Aorta (tissue), 5 donors: ENCODE measurements at places on chromosomes 2 and 18. TPM values are rescaled to one million over a fixed set of nuclear protein-coding genes. Genes with fewer than 3 reads are reported as not detected.

DNA sequence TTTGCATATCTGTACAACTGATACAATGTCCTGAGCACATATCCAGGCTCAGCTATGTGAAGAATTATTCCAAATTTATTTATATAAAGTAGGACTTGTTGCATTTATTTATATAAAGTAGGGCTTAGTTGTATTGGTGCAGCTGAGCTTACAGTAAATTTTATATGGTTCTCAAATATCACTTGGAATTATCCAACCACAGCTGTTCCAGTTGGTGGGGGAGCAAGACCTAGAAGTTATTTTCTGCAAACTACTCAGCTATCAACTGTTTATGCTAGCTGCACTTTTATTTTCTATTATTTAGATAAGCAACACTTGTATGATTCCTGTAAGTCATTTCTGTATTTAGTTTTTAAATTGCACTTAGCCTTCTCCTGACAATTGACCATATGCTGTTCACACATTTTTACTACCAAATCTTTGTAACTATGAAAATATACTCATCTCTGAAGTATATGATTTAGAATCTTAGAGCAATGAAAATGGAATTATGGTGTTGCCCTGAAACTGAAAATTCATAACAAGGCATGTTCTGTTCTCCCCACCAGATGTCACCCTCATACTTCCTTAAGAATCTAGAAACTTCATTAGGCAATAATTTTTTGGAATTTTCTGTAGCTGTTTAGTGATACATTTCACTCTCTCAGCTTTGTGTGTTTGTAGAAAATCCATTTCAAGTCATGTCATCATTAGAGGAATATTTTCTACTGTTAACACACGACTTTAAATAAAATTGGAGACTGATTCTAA, 157.0 kb upstream of the CBLN2 start:
- no peaks in the 10 kb centered on the region for H3K4me1 ChIP-seq
- no peak overlapping the region for H3K4me3 ChIP-seq
- DNase-seq, result no peak
- H3K27ac ChIP-seq, result no peak overlapping the region
- no peaks in the 10 kb centered on the region for H3K36me3 ChIP-seq
- H3K27me3 ChIP-seq, result no peaks in the 10 kb centered on the region

GRCh38 chr18:36309436-36310391, 12.2 kb downstream of the FHOD3 start:
- H3K4me3 ChIP-seq, result no peak overlapping the region
- H3K36me3 ChIP-seq, result no peaks in the 10 kb centered on the region
- no peak overlapping the region for H3K27ac ChIP-seq
- no peaks in the 10 kb centered on the region for H3K27me3 ChIP-seq

- no peaks in the 10 kb centered on the region for H3K27me3 ChIP-seq
- H3K36me3 ChIP-seq, result no peaks in the 10 kb centered on the region
- H3K27ac ChIP-seq, result no peak overlapping the region
- H3K4me3 ChIP-seq, result no peak overlapping the region
Observed at GRCh38 chr2:101706819-101707177, 9.3 kb downstream of the MAP4K4 start.

- H3K27me3 ChIP-seq, result no peaks in the 10 kb centered on the region
- no peaks in the 10 kb centered on the region for H3K4me1 ChIP-seq
- no peak overlapping the region for H3K27ac ChIP-seq
- no peaks in the 10 kb centered on the region for H3K36me3 ChIP-seq
- no peak overlapping the region for H3K4me3 ChIP-seq
Observed at GRCh38 chr18:54888933-54889332, 60.7 kb downstream of the RAB27B start.

GRCh38 chr2:19046986-19047780, 311.2 kb downstream of the OSR1 start:
- H3K4me1 ChIP-seq, result peaks cover 6% of the 10 kb centered on the region
- H3K27me3 ChIP-seq, result no peaks in the 10 kb centered on the region
- no peak for DNase-seq

- no peaks in the 10 kb centered on the region for H3K27me3 ChIP-seq
- H3K27ac ChIP-seq, result no peak overlapping the region
- no peaks in the 10 kb centered on the region for H3K4me1 ChIP-seq
- no peak overlapping the region for H3K4me3 ChIP-seq
- no peaks in the 10 kb centered on the region for H3K36me3 ChIP-seq
Observed at GRCh38 chr2:207362716-207363115, 167.0 kb upstream of the CREB1 start.

- no peak overlapping the region for H3K27ac ChIP-seq
- no peak for DNase-seq
- no peaks in the 10 kb centered on the region for H3K27me3 ChIP-seq
- H3K36me3 ChIP-seq, result no peaks in the 10 kb centered on the region
Observed at GRCh38 chr2:180360283-180360618, 353.2 kb upstream of the CWC22 start.

DNA sequence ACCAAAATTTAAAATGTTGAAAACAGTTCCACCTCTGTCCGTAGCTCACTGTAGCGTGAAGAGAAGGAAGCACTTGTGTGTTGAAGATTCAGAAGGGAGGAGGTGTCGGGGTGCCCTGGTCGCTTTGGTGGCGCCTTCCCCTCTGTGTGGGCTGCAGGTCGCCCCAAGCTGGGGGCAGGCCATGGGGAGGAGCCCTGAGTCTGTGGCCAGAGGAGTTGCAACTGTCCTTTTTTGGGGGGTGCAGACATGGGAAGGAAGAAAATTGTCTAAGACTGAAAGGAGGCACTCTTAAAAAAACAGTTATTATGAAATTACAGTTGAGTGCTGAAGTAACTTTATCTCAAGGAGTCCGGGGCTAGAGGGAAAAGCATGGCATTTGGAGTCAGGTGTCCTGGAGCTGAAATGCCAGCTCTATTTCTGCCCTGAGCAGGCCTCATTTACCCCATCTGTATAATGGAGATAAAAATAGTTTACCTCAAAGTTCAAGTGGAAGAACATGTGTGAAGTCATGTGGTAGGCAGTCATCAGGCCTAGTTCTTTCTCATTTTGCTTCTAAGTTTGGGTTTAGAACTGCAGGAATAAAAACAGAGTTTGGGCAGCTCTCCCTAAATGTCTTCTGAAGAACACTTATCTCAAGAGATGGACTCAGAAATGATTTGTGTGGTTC, 82.1 kb downstream of the RNF144A start:
- no peak overlapping the region for H3K27ac ChIP-seq
- no peaks in the 10 kb centered on the region for H3K4me1 ChIP-seq
- H3K27me3 ChIP-seq, result no peaks in the 10 kb centered on the region
- no peak for DNase-seq

- H3K4me1 ChIP-seq, result peaks cover 3% of the 10 kb centered on the region
- H3K4me3 ChIP-seq, result no peak overlapping the region
- H3K36me3 ChIP-seq, result no peaks in the 10 kb centered on the region
- DNase-seq, result no peak
- H3K27ac ChIP-seq, result no peak overlapping the region
Observed at GRCh38 chr18:77105028-77105427, 27.6 kb downstream of the MBP start.

GRCh38 chr2:224085246-224085645, 46.2 kb upstream of the SERPINE2 start:
- DNase-seq, result no peak
- no peaks in the 10 kb centered on the region for H3K27me3 ChIP-seq
- H3K27ac ChIP-seq, result no peak overlapping the region
- no peaks in the 10 kb centered on the region for H3K4me1 ChIP-seq
- no peak overlapping the region for H3K4me3 ChIP-seq

DNA sequence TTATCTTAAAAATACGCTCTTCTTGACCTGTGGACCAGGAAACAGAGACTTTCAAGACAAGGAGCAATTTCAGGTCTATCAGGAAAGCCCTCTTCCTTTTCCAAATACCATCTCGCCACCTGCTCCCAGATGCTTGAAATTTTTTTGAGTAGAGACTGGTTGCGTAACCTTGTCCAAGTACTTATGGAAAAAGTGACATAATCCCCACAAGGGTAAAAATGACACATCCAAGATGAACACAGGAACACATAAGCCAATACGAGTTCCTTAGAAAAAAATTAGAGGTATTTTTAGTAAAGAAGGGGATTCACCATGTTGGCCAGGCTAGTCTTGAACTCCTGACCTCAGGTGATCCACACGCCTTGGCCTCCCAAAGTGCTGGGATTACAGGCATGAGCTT, 1.8 kb downstream of the SERPINB13 start:
- no peaks in the 10 kb centered on the region for H3K4me1 ChIP-seq
- no peak overlapping the region for H3K27ac ChIP-seq
- H3K4me3 ChIP-seq, result no peak overlapping the region
- H3K27me3 ChIP-seq, result no peaks in the 10 kb centered on the region

DNA sequence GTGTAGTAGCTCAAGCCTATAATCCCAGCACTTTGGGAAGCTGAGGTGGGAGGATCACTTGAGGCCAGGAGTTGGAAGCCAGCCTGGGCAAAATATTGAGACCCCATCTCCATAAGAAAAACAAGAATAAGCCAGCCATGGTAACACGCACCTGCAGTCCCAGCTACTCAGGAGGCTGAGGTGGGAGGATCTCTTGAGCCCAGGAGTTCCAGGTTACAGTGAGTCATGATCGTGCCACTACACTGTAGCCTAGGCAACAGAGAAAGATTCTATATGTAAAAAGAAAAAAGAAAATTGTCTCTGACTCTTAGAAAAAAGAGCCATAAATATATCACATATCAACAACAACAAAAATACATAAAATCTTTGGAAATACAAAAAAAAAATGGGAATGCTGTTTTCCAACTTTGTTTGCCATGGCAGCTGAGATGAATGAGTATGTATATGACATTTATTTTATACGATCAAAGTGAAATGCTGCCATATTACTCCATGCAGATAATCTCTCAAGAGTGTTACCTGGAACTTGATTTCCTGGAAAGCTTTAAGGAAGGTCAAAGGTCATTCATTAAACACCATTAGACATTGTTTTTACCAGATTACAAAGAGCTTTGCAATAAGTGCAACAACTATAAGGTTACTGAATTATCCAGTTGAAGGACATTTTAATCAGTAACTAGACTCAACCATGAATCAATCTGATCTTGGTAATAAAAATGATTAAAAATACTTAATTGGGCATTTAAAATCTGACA, 19.7 kb upstream of the DAPL1 start:
- peaks cover 6% of the 10 kb centered on the region for H3K4me1 ChIP-seq
- H3K27me3 ChIP-seq, result no peaks in the 10 kb centered on the region
- H3K4me3 ChIP-seq, result no peak overlapping the region
- no peak for DNase-seq
- no peaks in the 10 kb centered on the region for H3K36me3 ChIP-seq
- no peak overlapping the region for H3K27ac ChIP-seq

DNA sequence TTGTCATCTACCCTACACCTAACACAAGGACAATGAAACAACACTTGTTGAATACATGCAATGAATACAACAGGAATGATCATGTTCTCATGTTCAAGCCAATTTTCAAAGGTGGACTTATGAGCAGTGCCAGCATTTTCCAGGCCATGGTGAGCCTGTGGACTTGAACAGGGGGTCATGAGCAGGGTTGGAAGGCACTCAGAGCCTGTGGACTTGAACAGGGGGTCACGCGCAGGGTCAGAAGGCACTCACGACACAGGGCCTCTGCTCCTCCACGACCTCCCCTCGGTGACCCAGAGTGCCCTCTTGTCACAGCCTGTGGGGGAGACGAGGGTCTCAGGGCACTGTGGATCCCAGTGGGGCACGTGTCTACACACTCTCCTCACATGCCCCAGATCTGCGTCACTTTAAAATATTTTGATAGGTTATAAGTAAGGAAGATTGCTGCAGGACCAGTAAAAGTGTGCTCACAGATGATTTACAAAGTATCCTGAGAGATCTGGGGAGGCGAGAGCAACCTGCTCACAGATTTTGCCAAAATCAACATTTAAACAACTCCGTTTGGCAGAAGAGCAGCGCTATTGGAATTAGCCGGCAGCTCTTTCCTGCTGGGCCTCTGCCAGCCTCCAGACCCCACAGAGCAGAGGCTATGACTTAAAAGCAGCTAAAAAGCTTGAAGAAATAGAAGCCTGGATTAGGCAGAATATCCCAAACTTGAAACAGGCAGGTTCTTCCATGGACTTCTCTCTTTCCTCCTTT, 121.9 kb downstream of the TMEM18 start:
- H3K27me3 ChIP-seq, result no peaks in the 10 kb centered on the region
- no peak overlapping the region for H3K27ac ChIP-seq
- no peaks in the 10 kb centered on the region for H3K4me1 ChIP-seq

- no peak overlapping the region for H3K4me3 ChIP-seq
- H3K4me1 ChIP-seq, result no peaks in the 10 kb centered on the region
- no peaks in the 10 kb centered on the region for H3K36me3 ChIP-seq
- no peak for DNase-seq
- H3K27me3 ChIP-seq, result no peaks in the 10 kb centered on the region
Observed at GRCh38 chr2:178403671-178404306, 47.2 kb downstream of the PRKRA start.

DNA sequence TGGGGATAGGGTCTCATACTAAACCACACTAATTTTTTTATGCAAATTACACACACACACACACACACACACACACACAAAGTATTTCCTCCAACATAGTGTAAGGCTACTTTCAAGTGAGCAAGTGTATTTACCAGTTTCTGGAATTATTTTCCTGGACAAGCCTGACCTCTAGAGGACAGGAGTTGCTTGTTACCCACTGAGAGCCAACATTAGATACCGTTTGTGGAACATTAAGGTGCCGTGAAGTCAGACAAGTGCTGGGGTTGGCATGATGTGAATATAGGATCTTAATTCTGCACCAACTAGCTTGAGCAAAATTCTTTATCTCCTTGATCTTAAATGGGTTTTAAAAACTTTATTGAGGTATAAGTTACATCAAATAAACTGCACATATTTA, 39.3 kb upstream of the SERPINB2 start:
- no peaks in the 10 kb centered on the region for H3K4me1 ChIP-seq
- no peaks in the 10 kb centered on the region for H3K27me3 ChIP-seq
- DNase-seq, result no peak
- H3K27ac ChIP-seq, result no peak overlapping the region

- no peak overlapping the region for H3K27ac ChIP-seq
- H3K36me3 ChIP-seq, result no peaks in the 10 kb centered on the region
- no peak for DNase-seq
- no peaks in the 10 kb centered on the region for H3K4me1 ChIP-seq
- no peaks in the 10 kb centered on the region for H3K27me3 ChIP-seq
- no peak overlapping the region for H3K4me3 ChIP-seq
Observed at GRCh38 chr2:181849601-181850000, 41.9 kb upstream of the ITPRID2 start.

DNA sequence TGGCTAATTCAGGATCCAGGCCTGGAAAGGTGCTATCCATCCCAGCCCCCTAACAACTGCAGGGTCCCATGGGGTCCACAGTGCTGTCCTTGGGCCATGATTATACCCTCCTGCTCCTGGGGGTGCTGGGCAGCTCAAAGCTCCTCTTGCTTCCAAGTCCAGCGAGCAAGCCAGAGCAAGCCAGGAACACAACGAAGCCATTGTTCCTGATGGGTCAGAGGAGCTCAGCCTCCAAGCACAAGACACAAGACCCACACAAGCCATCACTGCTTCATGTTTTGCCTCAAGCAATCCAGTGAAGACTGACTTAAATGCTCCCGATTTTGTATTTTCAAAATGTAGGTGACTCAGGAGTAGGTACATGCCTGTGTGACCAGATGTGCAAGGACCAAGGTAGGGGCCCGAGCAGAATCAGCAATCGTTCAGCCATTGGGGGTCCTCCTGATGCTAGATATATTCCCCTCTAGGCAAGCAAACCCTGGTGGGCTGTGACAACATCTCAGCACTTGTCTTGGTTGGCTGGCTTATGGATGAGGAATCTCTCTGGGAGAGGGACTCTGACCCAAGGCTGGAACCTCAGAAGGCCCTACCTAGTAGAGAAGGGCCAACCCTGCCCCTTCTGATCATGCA, 90.8 kb downstream of the EPAS1 start:
- no peaks in the 10 kb centered on the region for H3K4me1 ChIP-seq
- H3K36me3 ChIP-seq, result no peaks in the 10 kb centered on the region
- H3K27me3 ChIP-seq, result no peaks in the 10 kb centered on the region
- H3K4me3 ChIP-seq, result no peak overlapping the region
- peak; percentile 21 for DNase-seq
- no peak overlapping the region for H3K27ac ChIP-seq

The CHRNG gene
- not detected for polyA plus RNA-seq

The CCDC74B gene
- 0.38 TPM for polyA plus RNA-seq

The TPRKB gene
- polyA plus RNA-seq, result 57.6 TPM

The PLEKHH2 gene
- polyA plus RNA-seq, result 28.9 TPM

The ADAM23 gene
- 1.0 TPM for polyA plus RNA-seq

The SIX3 gene
- not detected for polyA plus RNA-seq

The CNTNAP5 gene
- polyA plus RNA-seq, result not detected
